ENCODE measurements at places on chromosomes 3 and 15. TPM values are rescaled to one million over a fixed set of nuclear protein-coding genes. Genes with fewer than 3 reads are reported as not detected.

DNA sequence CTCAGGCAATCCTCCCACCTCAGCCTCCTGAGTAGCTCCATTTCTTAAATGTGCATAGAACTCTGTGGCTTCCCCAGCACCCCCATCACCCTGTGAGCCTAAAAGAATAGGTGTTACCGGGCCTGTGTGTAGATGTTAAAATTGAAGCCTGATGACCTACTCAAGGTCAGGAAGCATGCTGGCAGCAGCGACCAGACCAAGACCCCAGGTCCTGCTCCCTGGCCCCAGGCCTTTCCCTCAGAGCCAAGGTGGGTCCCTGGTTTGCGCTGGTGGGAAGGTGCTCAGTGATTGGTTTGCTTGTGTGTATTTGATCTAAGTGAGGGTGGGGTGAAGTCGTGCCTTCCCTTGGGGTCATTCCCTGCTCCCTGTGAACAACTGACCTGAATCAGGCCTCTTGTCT lies 18.4 kb upstream of the CRABP1 start:
- H3K36me3 ChIP-seq, result no peaks in the 10 kb centered on the region
- no peak overlapping the region for H3K27ac ChIP-seq
- no peak for DNase-seq
- no peaks in the 10 kb centered on the region for H3K4me1 ChIP-seq
- H3K4me3 ChIP-seq, result no peak overlapping the region

GRCh38 chr3:25473246-25473645 lies 45.2 kb downstream of the RARB start:
- H3K4me3 ChIP-seq, result no peak overlapping the region
- no peaks in the 10 kb centered on the region for H3K4me1 ChIP-seq
- H3K36me3 ChIP-seq, result no peaks in the 10 kb centered on the region

- no peak overlapping the region for H3K4me3 ChIP-seq
- no peak overlapping the region for H3K27ac ChIP-seq
- peaks cover 14% of the 10 kb centered on the region for H3K36me3 ChIP-seq
- H3K27me3 ChIP-seq, result no peaks in the 10 kb centered on the region
Observed at GRCh38 chr15:60737217-60737616, 258.3 kb upstream of the ICE2 start.

DNA sequence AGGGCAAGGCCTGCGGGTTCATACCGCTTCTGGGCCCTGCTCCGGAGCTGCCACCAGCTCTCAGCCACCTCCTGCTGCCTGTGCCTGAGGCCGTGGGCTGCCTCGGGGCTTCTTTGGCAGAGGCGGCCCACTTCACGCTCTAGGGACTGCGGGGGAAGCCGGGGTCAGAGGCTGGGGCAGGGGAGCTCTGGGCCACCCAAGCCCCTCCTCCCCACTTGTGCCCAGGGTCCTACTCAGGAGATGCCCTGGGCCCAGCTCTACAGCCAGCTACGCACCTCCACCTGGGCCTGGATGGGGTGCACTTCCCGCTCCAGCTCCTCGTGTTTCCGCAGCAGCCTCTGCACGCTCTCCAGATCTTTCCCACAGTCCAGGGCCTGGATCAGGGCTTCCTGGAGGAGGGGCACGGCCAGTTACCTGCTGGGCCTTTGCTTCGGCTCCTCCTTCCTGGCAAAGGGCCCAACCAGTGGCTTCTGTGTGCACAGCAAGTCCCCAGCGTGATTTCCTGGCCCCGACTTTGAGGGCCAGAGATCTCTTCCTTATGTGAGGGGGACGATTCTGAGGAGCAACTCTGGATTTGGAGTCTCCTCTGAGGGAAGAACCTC lies 24.0 kb downstream of the PLA2G4B start:
- DNase-seq, result no peak
- peaks cover 12% of the 10 kb centered on the region for H3K4me1 ChIP-seq
- no peak overlapping the region for H3K4me3 ChIP-seq
- H3K27ac ChIP-seq, result peak overlapping the region; percentile 11
- H3K36me3 ChIP-seq, result no peaks in the 10 kb centered on the region
- no peaks in the 10 kb centered on the region for H3K27me3 ChIP-seq

DNA sequence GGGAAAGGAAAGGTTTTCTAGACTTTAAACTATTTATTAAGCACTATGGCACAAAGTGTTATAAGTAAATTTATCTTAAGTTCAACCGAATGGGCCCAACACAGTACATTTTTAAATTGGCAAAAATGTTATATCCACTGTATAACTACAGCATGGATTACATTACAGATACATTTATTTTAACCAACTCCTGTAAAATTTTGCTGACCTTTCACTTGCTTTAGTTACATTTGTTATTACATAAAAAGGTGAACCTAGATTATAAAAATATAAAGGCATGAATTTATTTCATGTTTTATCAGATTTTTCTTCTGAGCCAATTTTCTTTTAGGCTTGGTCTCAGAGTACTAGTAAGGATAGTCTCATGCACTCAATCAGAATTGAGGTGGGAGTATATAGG lies 221.9 kb upstream of the GBE1 start:
- H3K36me3 ChIP-seq, result no peaks in the 10 kb centered on the region
- DNase-seq, result no peak
- H3K4me3 ChIP-seq, result no peak overlapping the region
- no peaks in the 10 kb centered on the region for H3K4me1 ChIP-seq

GRCh38 chr15:88036154-88036839 lies 220.2 kb downstream of the NTRK3 start:
- no peak for DNase-seq
- no peak overlapping the region for H3K4me3 ChIP-seq
- peaks cover 23% of the 10 kb centered on the region for H3K27me3 ChIP-seq
- peaks cover 2% of the 10 kb centered on the region for H3K4me1 ChIP-seq
- H3K27ac ChIP-seq, result no peak overlapping the region
- H3K36me3 ChIP-seq, result no peaks in the 10 kb centered on the region

GRCh38 chr15:51649659-51650521 lies 27.3 kb upstream of the DMXL2 start:
- no peak overlapping the region for H3K27ac ChIP-seq
- H3K4me1 ChIP-seq, result peaks cover 4% of the 10 kb centered on the region
- no peaks in the 10 kb centered on the region for H3K36me3 ChIP-seq
- H3K4me3 ChIP-seq, result no peak overlapping the region
- DNase-seq, result peak; percentile 73

DNA sequence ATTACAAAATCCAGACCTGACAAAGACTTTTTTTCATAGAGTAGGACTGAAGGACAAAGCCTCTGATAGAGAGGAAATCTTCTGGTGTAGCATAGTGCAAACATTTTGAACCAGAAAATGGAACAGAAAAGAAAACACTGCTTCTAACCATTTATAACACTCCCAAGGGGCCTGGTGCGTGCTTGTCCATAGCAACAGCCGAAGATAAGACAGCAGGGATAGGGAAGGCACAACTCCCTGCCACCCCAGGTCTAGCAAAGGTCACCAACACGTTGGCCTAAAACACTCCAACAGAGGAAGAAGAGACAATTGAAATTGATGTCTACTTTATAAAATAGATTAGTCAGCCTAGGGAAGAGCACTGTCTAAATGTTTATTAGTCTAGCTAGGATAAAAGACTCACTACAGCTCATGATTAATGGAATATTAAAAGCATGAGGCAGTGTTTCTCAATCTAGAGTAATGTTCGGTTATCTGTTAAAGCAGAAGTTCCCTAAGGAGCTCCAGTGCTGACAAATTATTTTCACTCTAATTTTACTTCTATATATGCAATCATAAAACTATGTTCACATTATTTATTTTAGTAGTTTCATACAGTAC lies 145.2 kb downstream of the P3H2 start:
- H3K4me3 ChIP-seq, result no peak overlapping the region
- no peak for DNase-seq
- no peak overlapping the region for H3K27ac ChIP-seq

DNA sequence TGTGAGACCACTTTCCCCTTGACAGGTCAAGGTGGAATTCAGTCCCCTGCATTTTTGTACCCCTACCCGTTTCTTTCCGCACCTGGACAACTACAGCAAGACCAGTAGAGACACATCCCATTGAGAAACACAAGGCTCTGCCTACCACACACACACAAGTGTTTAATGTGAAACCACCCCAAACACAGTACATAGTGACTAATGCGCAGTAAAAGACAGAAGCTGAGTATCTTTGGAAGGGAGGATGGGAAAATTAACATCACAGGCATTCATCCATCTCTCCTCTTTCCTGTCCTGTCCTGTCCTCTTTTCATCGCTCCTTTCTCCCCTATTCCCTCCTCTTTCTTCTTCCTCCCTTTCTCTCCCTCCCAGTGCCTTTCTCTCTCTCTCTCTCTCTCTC lies 64.8 kb downstream of the SCN11A start:
- H3K27me3 ChIP-seq, result peaks cover 3% of the 10 kb centered on the region
- H3K36me3 ChIP-seq, result no peaks in the 10 kb centered on the region
- H3K4me3 ChIP-seq, result no peak overlapping the region
- H3K27ac ChIP-seq, result no peak overlapping the region

GRCh38 chr3:187725653-187726370 lies 19.5 kb downstream of the BCL6 start:
- DNase-seq, result no peak
- H3K4me1 ChIP-seq, result no peaks in the 10 kb centered on the region
- H3K36me3 ChIP-seq, result peaks cover 14% of the 10 kb centered on the region
- no peaks in the 10 kb centered on the region for H3K27me3 ChIP-seq
- no peak overlapping the region for H3K27ac ChIP-seq

- H3K4me3 ChIP-seq, result no peak overlapping the region
- H3K27me3 ChIP-seq, result peaks cover 7% of the 10 kb centered on the region
- H3K36me3 ChIP-seq, result no peaks in the 10 kb centered on the region
- H3K27ac ChIP-seq, result no peak overlapping the region
- DNase-seq, result no peak
- no peaks in the 10 kb centered on the region for H3K4me1 ChIP-seq
Observed at GRCh38 chr3:186277268-186277909, 84.6 kb downstream of the DGKG start.

- no peaks in the 10 kb centered on the region for H3K27me3 ChIP-seq
- H3K4me3 ChIP-seq, result no peak overlapping the region
- H3K4me1 ChIP-seq, result peaks cover 6% of the 10 kb centered on the region
- no peak overlapping the region for H3K27ac ChIP-seq
- H3K36me3 ChIP-seq, result peaks cover 11% of the 10 kb centered on the region
Observed at GRCh38 chr3:4416961-4417360, 50.1 kb downstream of the SUMF1 start.

DNA sequence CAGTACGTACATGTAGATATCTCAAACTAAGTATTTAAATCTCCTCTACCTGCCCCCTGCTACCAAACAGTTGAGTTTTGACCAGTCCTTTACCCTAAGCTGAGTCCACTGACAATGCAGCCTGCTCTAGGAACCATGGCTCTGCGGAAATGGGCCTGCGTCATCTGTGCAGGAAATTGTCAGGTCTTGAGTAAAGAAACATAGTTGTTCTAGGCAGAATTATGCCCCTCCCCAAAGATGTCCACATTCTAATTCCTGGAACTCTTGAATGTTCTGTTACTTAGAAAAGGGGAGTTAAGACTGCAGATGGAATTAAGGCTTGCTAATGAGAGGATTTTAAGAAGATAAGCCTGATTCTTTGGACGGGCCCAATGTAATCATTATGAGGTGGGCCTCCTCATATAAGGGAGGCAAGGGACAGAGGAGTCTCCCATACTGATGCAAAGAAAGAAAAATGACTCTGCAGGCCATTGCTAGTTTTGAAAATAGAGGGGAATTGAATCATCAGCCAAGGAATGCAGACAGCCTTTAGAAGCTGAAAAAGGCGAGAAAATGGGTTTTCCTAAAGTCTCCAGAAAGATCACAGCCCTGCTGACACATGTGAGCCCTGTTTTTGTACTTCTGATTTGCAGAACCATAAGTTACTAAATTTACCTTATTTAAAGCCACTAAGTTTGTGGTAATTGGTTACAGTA lies 5.5 kb upstream of the VGLL3 start:
- H3K27ac ChIP-seq, result no peak overlapping the region
- no peak overlapping the region for H3K4me3 ChIP-seq
- no peaks in the 10 kb centered on the region for H3K36me3 ChIP-seq
- no peak for DNase-seq
- H3K27me3 ChIP-seq, result peaks cover 13% of the 10 kb centered on the region

DNA sequence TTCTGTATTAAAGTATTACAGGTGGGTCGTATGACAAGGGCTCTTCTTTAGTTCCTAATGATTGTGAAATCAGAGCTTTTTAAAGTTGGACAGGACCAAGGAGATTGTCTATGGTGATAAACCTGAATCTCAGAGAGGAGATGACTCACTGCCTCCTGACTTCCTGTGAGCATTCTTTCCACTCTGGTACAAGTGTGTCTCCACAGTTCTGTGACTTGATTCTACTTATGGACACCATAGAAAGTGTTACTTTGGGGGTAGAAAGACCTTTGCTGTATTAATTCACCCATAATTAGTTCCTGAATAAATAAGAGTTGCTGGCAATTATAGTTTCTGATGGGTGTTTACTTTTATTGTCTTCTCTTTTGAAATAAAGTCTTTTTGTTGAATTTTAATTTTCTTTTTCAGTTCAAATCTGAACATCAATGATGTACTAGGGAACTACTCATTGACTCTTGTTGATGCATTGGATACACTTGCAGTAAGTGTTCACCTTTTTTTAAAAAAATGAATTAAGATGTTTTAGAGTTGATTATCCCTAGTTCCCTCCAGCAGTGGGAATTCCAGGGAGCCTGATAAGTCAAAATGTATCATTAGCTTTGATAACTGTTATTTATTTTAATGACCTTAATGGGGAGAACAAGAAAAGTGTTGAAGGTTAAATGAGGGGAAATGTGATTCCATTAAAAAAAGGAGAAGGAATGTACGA lies 7.4 kb downstream of the EDEM1 start:
- peaks cover 89% of the 10 kb centered on the region for H3K4me1 ChIP-seq

GRCh38 chr15:89368566-89369223 lies 34.1 kb upstream of the POLG start:
- peak overlapping the region; percentile 46 for H3K27ac ChIP-seq
- H3K4me1 ChIP-seq, result peaks cover 5% of the 10 kb centered on the region
- H3K36me3 ChIP-seq, result peaks cover 1% of the 10 kb centered on the region
- H3K27me3 ChIP-seq, result peaks cover 84% of the 10 kb centered on the region

- H3K4me1 ChIP-seq, result peaks cover 29% of the 10 kb centered on the region
- no peak overlapping the region for H3K27ac ChIP-seq
- DNase-seq, result no peak
- no peaks in the 10 kb centered on the region for H3K36me3 ChIP-seq
- H3K27me3 ChIP-seq, result peaks cover 12% of the 10 kb centered on the region
Observed at GRCh38 chr15:58327958-58328357, 103.8 kb upstream of the LIPC start.

DNA sequence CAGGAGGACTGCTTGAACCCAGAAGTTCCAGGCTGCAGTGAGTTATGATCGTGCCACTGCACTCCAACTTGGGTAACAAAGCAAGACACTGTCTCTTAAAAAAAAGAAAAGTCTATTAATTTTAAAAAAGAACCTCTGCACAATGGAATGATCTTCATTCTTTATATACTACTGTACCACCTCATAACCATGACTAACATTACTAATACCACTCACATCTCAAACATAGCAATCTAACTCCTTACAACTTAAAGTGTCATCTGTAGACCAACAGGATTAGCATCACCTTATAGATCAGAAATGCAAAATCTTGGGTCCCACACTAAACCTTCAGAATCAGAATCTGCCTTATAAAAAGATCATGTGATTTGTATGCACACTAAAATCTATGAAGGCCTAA lies 48.8 kb upstream of the MAP4 start:
- H3K4me1 ChIP-seq, result peaks cover 25% of the 10 kb centered on the region
- H3K4me3 ChIP-seq, result no peak overlapping the region

- H3K27ac ChIP-seq, result no peak overlapping the region
- H3K4me1 ChIP-seq, result no peaks in the 10 kb centered on the region
- H3K36me3 ChIP-seq, result no peaks in the 10 kb centered on the region
- DNase-seq, result no peak
- no peak overlapping the region for H3K4me3 ChIP-seq
Observed at GRCh38 chr3:157373783-157374182, 62.9 kb upstream of the PTX3 start.

Gene NAA50
- total RNA-seq, result 95.2 TPM

Gene LRRIQ4
- total RNA-seq, result not detected

Gene LDHAL6B
- not detected for total RNA-seq

Gene RARB
- not detected for total RNA-seq

Gene FGF12
- total RNA-seq, result not detected

Gene C3orf49
- total RNA-seq, result not detected

Gene MASP1
- not detected for total RNA-seq

Gene ZKSCAN7
- total RNA-seq, result 0.50 TPM

Gene SPESP1
- 0.23 TPM for total RNA-seq

Gene PTH1R
- total RNA-seq, result not detected

Gene EPHB1
- total RNA-seq, result 1.2 TPM

Measured in activated CD4-positive, alpha-beta T cell treated with anti-CD3 and anti-CD28 coated beads, Interleukin-2, amount 10 ng/mL, durations not matched to agents 7 days and 5 days (primary cell).